ENCODE measurements at places on chromosomes 4 and X.

- no peaks in the 10 kb centered on the region for H3K36me3 ChIP-seq
- DNase-seq, result peak; percentile 68
- H3K4me3 ChIP-seq, result no peak overlapping the region
- H3K4me1 ChIP-seq, result no peaks in the 10 kb centered on the region
- H3K27me3 ChIP-seq, result no peaks in the 10 kb centered on the region
Measured at GRCh38 chrX:101057093-101057714, 5.3 kb upstream of the TRMT2B start.

- H3K27me3 ChIP-seq, result no peaks in the 10 kb centered on the region
- H3K4me3 ChIP-seq, result no peak overlapping the region
- no peaks in the 10 kb centered on the region for H3K36me3 ChIP-seq
- no peaks in the 10 kb centered on the region for H3K4me1 ChIP-seq
Measured at GRCh38 chrX:101931136-101931487, 715 bp downstream of the ZMAT1 start.

GRCh38 chr4:53614591-53614990, 23.3 kb upstream of the LNX1 start:
- no peaks in the 10 kb centered on the region for H3K36me3 ChIP-seq
- H3K27me3 ChIP-seq, result no peaks in the 10 kb centered on the region
- H3K27ac ChIP-seq, result no peak overlapping the region
- no peak overlapping the region for H3K4me3 ChIP-seq

DNA sequence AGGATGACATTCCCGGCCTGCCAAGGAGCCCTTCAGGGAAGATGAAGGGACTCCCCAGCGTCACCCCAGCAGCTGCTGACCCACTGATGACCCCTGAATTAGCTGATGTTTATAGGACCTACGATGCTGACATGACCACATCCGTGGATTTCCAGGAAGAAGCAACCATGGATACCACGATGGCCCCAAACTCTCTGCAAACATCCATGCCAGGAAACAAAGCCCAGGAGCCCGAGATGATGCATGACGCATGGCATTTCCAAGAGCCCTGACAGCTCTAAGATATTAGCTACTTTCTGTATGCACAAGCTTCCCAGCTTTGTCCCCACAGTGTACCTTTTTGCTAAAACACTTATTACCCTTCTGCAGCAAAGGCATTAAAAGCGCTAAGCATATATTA, 14.4 kb downstream of the AMBN start:
- peaks cover 5% of the 10 kb centered on the region for H3K27me3 ChIP-seq
- no peaks in the 10 kb centered on the region for H3K36me3 ChIP-seq
- peak; percentile 8 for DNase-seq
- H3K4me1 ChIP-seq, result peaks cover 3% of the 10 kb centered on the region

DNA sequence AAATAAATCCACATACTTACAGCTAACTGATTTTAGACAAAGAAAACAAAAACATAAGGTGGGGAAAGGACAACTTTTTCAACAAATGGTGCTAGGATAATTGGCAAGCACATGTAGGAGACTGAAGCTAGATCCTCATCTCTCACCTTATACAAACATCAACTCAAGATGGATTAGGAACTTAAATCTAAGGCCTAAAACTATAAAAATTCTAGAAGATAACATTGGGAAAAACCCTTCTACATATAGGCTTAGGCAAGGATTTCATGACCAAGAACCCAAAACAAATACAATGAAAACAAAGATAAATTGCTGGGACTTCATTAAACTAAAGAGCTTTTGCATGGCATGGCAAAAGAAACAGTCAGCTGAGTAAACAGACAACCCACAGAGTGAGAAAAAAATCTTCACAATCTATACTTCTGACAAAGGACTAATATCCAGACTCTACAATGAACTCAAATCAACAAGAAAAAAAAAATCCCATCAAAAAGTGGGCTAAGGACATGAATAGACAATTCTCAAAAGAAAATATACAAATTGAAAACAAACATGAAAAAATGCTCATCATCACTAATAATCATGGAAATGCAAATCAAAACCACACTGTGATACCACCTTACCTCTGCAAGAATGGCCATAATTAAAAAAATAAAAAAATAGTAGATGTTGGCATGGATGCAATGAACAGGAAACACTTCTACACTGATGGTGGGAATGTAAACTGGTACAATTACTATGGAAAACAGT, 14.1 kb upstream of the AFP start:
- H3K27ac ChIP-seq, result no peak overlapping the region
- no peak for DNase-seq
- H3K36me3 ChIP-seq, result no peaks in the 10 kb centered on the region
- H3K4me3 ChIP-seq, result no peak overlapping the region
- H3K4me1 ChIP-seq, result no peaks in the 10 kb centered on the region
- H3K27me3 ChIP-seq, result no peaks in the 10 kb centered on the region

- no peak overlapping the region for H3K4me3 ChIP-seq
- no peak overlapping the region for H3K27ac ChIP-seq
- H3K27me3 ChIP-seq, result no peaks in the 10 kb centered on the region
- H3K36me3 ChIP-seq, result peaks cover 24% of the 10 kb centered on the region
- peak; percentile 5 for DNase-seq
Measured at GRCh38 chr4:15513545-15513944, 43.9 kb downstream of the CC2D2A start.

GRCh38 chr4:76342191-76342590, 35.7 kb downstream of the STBD1 start:
- no peaks in the 10 kb centered on the region for H3K36me3 ChIP-seq
- DNase-seq, result no peak
- H3K4me3 ChIP-seq, result no peak overlapping the region
- peaks cover 9% of the 10 kb centered on the region for H3K27me3 ChIP-seq

DNA sequence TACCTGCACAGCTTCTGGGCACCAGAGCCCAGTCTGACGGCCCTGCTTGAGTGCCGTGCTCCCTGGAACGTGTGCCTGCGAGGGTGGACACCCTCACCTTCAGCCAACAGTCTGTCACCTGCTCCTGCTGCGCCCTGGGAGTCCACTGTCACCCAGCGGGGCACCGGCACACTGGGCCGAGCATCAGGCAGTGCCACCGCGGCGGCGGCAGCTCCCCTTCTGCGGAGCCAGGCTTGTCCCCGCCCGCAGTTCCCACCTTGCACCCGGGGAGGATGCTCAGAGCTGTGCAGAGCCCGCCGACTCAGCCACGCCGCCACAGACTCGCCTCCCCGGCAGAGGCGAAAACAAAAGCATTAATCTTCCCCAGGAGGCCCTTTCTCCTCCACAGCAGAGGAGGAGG, 86.8 kb downstream of the ABLIM2 start:
- H3K4me3 ChIP-seq, result no peak overlapping the region
- no peak for DNase-seq
- no peak overlapping the region for H3K27ac ChIP-seq
- peaks cover 78% of the 10 kb centered on the region for H3K27me3 ChIP-seq
- H3K36me3 ChIP-seq, result no peaks in the 10 kb centered on the region

DNA sequence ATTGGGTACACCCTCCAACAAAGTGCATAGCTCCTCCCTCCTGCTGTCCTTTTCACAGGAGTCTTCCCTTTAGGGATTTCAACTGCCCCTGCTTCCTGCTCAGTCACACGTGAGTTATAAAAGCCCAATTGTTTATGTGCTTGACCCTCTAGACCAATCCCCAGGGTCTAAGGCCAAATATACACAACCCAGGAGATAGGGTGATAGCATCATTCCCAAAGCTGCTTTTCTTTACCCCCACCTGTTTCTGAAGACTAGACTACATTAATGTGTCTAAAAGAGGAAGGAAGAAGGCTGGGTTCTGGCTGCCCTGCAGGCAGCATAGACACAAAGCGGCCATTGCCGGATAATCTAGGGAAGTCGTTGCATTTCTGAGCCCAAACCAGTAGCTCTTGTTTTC, 526.7 kb upstream of the FRG1 start:
- no peak overlapping the region for H3K27ac ChIP-seq
- H3K4me3 ChIP-seq, result no peak overlapping the region
- DNase-seq, result no peak
- no peaks in the 10 kb centered on the region for H3K27me3 ChIP-seq
- no peaks in the 10 kb centered on the region for H3K4me1 ChIP-seq
- H3K36me3 ChIP-seq, result no peaks in the 10 kb centered on the region

DNA sequence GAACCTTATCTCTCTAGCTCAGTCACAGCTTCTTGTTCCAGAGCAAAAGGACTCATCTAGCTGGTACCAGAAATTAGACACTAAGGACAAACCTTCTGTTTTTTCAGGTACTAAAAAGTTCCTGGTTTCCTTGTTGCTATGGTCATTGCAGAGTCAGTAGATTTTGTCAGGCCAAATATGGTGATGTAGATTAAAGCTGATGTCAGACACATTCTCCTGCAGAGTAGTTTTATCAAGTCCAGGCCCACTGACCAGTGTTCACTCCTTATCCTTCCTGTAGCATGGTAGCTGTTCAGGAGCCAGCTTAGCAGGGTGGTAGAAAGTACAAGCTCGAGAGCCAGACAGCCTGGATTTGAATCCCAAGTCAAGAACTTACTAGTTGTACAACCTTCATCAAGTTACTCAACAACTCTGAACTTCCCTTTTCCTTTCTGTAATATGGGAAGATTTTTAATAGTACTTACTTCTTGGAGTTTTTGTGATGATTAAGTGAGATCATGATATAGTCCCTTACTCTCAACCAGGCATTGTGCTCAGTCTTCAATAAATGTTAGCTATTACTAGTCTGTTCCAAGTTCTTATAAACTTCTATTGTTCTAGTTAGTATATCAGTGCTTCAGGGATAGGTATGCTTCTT, 17.9 kb downstream of the OCRL start:
- no peaks in the 10 kb centered on the region for H3K27me3 ChIP-seq
- no peak overlapping the region for H3K4me3 ChIP-seq
- peaks cover 15% of the 10 kb centered on the region for H3K36me3 ChIP-seq

GRCh38 chrX:3407781-3408180, 61.3 kb upstream of the MXRA5 start:
- no peak for DNase-seq
- no peak overlapping the region for H3K4me3 ChIP-seq
- H3K36me3 ChIP-seq, result no peaks in the 10 kb centered on the region
- no peak overlapping the region for H3K27ac ChIP-seq
- no peaks in the 10 kb centered on the region for H3K27me3 ChIP-seq

- H3K27ac ChIP-seq, result no peak overlapping the region
- H3K36me3 ChIP-seq, result no peaks in the 10 kb centered on the region
- peaks cover 12% of the 10 kb centered on the region for H3K4me1 ChIP-seq
- no peak for DNase-seq
- no peaks in the 10 kb centered on the region for H3K27me3 ChIP-seq
- no peak overlapping the region for H3K4me3 ChIP-seq
Measured at GRCh38 chrX:153496590-153496959, 1.8 kb downstream of the BGN start.

- no peaks in the 10 kb centered on the region for H3K4me1 ChIP-seq
- H3K4me3 ChIP-seq, result no peak overlapping the region
- no peaks in the 10 kb centered on the region for H3K27me3 ChIP-seq
- DNase-seq, result no peak
- no peaks in the 10 kb centered on the region for H3K36me3 ChIP-seq
Measured at GRCh38 chr4:101667348-101667747, 123.2 kb upstream of the BANK1 start.
